ENCODE measurements at places on chromosomes 4 and X.

DNA sequence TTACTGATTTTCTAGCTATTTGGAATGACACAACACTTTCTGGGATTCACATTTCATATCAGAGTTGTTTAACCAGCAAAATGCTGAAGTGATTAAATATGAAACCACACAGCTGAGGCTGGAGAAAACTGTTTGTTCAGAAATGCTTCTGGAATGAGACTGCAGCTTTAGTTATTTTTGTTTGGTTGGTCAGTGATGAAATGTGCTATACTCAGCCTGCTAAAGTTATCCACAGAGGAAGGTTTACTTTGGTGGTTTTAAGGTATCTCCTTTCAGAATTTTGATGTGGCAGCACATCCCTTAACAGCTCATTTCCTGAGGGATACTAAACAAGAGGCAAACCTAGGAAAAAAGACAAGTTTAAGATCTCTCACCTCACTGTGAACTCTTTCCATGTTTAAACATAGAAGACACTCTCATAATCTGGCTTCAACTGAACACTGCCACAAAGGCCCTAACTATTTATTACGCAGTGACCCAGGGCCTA is 106.6 kb upstream of the PDE5A start:
- DNase-seq: peak; percentile 40

- no peak for DNase-seq
Observed at GRCh38 chr4:58807843-58808615, 1697.8 kb upstream of the IGFBP7 start.

DNA sequence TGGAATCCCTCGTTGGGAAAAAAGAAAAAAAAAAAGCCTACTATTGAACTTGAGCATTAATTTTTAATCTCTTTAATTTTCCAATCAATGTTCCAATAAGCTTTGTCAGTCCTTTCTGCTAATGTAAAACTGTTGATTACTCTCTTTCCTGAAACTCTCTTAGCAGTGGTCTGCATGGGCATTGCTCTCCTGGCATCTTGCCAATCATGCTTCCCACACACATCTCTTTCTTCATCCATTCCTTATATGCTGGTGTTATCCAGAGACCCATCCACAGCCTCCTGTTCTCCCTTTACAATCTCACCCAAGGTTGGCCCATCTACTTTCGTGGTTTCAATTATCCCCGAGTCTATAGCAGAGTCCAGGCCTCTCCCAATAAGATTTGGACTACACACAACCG is 31.8 kb upstream of the KCNE5 start:
- DNase-seq: no peak

GRCh38 chr4:150242820-150243458 is 164.7 kb downstream of the DCLK2 start:
- no peak for DNase-seq

DNA sequence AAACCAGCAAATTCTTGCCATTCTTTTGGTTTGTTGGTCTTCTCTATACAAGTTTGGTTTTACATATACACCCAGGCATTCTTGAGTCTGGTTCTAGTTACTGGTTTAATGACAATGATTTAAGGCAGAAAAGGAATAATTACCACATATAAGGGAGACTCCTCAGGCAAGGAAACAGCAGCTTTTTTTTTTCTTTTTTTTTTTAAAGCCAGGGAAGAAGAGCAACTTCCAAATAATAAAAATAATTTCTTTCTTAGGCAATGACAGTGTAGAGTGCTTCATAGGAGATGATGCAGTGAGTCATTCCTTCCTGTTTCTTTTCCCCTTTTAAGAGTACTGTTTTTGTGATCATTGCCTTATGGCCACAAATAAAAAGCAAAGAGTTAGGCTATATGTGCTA is 289.7 kb downstream of the DKK2 start:
- no peak for DNase-seq

DNA sequence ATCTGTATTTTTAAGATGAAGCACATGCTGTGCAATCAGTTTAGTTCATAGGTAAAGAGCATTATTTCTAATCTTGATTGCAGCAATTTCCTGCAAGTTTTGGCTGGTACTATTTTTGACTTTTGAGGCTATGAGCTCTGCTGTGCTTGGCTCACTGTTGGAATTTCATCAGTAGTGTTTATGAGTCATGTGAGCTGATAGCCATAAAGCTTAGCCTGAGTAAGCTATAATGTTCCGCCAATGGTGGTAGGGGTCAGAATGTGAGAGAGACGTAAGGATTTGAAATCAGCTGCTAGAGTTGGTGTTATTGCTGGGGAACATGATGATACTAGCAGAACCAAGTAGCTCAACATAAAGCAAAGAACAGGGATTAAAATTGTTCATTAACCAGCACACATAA is 590.9 kb upstream of the GNPDA2 start:
- no peak for DNase-seq

- no peak for DNase-seq
Observed at GRCh38 chrX:24378706-24379105, 18.3 kb downstream of the SUPT20HL1 start.

- DNase-seq: peak; percentile 34
Observed at GRCh38 chr4:85829276-85830051, 354.5 kb downstream of the ARHGAP24 start.

GRCh38 chr4:177473991-177474390 is 31.8 kb upstream of the AGA start:
- DNase-seq: no peak

GRCh38 chrX:285076-285677 is 4.0 kb downstream of the PLCXD1 start:
- DNase-seq: no peak

DNA sequence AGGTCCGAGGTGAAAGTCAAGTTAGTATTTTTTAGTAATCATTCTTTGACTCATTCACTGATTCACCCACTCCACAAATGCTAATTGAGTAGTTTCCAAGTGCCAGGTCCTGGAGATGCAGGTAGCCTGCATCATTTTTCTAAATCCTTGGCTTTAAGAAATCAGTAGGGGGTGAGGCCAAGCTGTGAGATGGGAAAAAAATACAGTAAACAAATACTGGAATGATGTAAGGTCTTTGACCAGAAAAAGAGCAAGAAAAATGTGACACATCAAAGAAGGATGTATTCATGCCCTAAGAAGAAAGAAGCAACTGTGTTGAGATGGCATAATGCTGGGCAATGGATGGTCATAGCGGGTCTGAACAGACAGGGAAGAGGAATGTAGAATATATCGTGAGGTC is 1386.6 kb downstream of the PCDH7 start:
- DNase-seq: no peak

DNA sequence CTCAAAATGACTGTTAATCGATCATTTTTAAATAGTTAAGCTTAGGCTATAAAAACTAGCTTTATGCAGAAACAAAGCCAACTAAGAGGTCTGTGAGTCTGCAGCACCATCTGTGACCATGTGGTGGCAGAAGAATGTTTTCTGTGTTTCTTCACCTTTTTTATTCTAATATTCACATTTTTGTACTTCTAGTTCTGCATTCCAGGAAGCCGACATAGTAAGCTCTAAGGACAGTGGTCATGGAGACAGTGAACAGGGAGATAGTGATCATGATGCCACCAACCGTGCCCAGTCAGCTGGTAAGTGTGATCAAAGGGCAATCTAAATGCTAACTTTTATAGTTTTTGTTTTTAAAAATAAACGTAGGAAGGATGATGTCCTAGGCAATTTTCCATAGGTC is 5.6 kb downstream of the PCDH10 start:
- peak; percentile 8 for DNase-seq

- peak; percentile 4 for DNase-seq
Observed at GRCh38 chr4:126583509-126583908, 1049.2 kb upstream of the INTU start.

DNA sequence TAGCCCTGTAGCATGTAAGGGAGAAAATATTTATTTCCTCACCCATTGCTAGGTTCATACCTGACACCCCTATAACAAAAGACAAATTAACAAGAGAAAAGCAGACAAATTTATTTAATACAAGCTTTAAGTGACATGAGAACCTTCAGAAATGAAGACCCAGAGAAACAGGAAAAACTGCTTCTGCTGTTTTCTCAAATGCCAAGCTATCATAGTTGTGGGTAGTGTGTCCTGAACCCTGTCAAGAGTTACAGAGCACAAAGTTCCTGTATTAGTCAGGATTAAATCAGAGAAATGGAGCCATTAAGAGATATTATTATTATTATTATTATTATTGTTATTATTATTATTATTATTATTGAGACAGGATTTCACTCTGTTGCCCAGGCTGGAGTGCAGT is 17.5 kb downstream of the CCDC160 start:
- DNase-seq: no peak

GRCh38 chrX:124338733-124339514 is 6.5 kb downstream of the TEX13D start:
- no peak for DNase-seq

DNA sequence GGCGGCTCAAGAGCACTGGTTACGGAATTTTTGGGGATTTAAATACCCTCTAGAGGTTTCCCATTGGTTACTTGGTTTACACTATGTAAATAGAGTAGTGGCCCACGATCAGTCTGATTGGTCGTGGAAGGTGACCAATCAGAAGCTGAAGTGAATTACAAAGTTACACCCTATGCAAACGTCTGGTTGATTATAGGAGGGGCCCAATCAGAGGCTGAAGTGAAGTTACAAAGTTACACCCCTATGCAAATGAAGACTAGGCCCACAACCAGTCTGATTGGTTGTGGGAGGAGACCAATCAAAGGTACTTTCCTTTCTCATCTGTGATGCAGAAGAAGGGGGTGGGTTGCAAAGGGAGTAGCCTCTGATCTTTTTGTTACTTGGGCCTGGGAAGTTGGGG is 45.1 kb upstream of the HSD17B10 start:
- no peak for DNase-seq

GRCh38 chr4:3268395-3269104 is 19.6 kb downstream of the MSANTD1 start:
- DNase-seq: peak; percentile 16

- no peak for DNase-seq
Observed at GRCh38 chr4:8290701-8290970, 21.1 kb downstream of the HTRA3 start.

DNA sequence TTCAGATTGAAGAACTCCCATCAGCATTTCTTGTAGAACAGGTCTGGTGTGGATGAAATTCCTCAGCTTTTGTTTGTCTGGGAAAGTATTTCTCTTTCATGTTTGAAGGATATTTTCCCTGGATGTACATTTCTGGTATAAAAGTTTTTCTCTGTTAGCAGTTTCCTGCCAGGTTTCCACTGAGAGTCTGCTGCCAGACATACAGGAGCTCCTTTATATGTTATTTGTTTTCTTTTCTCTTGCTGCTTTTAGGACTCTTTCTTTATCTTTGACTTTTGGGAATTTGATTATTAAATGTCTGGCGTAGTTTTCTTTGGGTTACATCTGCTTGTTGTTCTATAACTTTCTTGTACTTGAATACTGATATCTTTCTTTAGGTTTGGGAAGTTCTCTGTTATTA is 486.5 kb downstream of the ARAP2 start:
- no peak for DNase-seq

DNA sequence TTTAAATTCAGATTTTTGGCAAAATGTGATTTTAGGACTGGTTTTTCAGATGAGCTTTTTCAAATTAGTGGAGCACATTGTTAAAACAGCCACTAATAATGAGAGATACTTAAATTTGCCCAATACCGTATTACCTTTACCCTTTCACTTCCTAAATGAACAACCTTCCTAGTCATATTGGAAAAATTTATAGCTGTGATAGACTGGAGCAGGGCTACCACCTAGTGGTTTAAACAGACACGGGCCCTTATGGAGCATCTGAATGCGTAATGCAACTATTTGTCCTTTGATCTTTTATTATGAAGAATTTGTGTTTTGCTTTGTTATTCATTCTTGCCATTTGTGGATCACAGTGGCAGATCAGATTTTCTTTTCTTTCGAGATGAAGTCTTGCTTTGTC is 72.7 kb downstream of the KDM6A start:
- DNase-seq: no peak

GRCh38 chr4:71294301-71294700 is 44.5 kb upstream of the SLC4A4 start:
- no peak for DNase-seq

- DNase-seq: no peak
Observed at GRCh38 chrX:138945219-138945618, 233.7 kb upstream of the FGF13 start.

DNA sequence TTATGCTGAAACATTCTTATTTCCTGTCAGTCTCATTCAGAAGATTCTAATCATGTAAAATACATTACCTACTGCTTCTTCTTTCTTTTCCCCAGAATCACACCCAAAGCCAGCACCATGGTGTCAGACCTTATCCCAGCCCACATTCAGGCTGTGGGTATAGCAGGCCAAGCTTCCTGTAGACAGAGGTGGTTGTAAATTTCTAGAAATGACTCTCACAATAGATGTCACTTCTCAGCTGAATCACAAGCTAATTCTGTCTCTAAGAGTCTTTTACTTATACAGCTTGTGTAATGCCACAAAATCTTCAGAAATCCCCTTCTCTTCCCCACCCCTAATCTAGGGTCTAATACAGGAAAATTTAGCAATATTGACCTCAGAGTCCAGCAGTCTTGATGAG is 239.6 kb downstream of the PARM1 start:
- no peak for DNase-seq

- peak; percentile 22 for DNase-seq
Observed at GRCh38 chr4:141912831-141913230, 276.4 kb downstream of the IL15 start.

DNA sequence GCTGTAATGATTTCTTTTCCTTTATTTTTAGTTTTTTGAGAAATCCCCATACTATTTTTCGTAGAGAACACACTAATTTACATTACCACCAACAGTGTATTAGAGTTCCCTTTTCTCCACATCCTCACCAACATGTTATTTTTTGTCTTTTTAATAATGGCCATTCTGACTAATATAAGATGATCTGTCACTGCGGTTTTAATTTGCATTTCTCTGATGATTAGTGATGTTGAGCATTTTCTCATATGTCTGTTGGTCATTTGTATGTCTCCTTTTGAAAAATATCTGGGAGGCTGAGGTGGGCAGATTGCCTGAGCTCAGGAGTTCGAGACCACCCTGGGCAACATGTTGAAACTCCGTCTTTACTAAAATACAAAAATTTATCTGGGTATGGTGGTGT is 30.2 kb downstream of the SPINK2 start:
- no peak for DNase-seq

DNA sequence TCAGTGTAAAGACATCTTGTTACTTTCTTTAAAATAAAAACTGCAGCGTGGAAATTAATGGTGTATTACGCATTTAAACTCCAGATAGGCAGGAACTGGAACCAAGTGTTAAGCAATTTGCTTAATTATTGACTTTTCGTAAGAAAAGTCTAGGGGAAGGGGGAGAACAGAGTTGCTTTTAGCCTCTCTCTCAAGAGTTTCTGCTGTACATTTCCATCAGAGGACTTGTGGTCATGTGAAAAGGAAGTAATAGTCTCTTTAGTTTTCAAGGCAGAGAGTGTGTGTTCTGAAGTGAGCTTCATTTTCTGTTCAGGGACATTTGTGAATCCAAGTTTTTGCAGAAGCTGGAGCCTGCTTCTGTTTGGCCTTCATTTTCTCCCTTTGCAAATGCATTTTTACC is 127.2 kb downstream of the UBE2K start:
- DNase-seq: no peak

DNA sequence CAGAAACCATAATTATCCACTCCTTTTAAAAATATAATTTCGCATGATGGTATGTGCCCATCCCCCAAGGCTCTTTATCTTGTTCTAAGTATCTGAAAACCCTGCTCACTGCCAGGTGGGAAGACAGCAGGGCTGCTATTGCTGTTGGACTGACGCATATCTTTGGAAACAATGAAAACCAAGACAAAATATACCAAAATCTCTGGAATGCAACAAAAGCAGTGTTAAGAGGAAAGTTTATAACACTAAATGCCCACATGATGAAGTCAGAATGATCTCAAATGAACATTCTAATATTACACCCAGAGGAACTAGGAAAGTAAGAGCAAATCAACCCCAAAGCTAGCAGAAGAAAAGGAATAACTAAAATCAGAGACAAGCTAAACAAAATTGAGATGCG is 162.0 kb downstream of the FAM47B start:
- no peak for DNase-seq

- no peak for DNase-seq
Observed at GRCh38 chr4:27248829-27249228, 388.2 kb downstream of the STIM2 start.

Measured in RPMI8226 (cell line).